Right lung (tissue), 10 donors: ENCODE measurements at places on chromosomes 12 and 14. TPM values are rescaled to one million over a fixed set of nuclear protein-coding genes. Genes with fewer than 3 reads are reported as not detected.

The KRT72 gene
- polyA plus RNA-seq = 0.38 TPM

- DNase-seq = no peak
Measured at GRCh38 chr12:15679151-15679550, 110.0 kb downstream of the EPS8 start.

- peak; percentile 60 for DNase-seq
Measured at GRCh38 chr14:104689109-104689880, at the start of gene INF2. INF2 (plus strand) TSS chr14:104689618; CDS start chr14:104701366, 11,748 bp downstream.

The VASH1 gene
- 54.5 TPM for polyA plus RNA-seq

DNA sequence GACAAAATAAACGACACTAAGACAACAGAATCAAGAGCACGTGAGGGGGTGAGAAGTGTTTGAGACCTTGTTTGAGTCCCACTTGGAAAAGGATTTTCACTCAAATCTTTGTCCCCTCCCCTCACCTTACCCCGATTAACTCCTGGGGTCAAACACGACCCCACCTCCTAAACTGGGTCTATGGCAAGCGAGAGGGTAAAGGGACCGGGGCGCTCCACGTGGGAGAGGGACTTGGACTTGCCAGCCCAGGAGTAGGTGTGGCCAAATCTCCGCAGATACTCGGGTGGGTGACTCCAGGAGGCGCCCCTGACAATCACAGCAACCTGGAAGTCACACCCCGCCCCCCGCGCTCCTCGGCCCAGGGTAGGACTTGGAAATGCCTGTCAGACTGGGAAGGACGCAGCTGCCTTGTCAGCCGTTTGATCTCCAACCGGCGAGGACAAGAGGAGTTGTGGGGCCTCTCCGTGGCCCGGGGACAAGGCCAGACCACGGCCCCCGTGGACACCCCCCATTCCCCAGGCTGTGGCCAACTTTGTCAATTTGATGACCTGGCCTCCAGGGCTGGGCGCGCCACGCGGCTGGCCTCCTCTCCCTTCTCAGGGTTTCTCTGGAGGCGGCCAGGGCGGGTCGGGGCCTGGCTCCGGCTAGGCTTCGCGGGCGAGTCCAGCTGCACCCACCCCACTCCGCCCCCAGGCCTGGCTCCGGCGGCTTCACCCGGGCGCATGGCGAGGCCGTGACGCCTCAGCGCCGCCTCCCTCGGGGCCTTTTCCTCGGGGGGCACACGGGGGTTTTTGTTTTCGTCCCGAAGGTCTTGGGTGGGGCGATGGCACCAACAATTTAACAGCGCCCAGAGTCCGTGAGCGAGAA, 1.1 kb upstream of the BCL11B start:
- no peak for DNase-seq

DNA sequence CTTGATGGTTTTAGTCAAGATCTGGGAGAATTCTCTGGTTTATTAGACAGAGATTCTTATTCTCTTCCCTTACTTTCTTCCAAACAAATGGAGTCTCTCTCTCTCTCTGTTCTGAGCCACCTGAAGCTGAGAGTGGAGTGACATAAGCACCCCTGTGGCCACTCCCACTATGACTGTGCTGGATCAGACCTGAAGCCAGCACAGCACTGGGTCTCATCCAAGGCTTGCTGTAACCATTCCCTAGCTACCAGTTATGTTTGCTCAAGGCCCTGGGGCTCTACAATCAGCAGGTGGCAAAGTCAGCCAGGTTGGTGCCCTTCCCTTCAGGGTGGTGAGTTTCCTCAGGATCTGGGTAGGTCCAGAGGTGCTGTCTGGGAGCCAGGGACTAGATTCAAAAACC, 568.5 kb downstream of the AACS start:
- DNase-seq = no peak

The CD27 gene
- 1.7 TPM for polyA plus RNA-seq

The TBX5 gene
- 50.6 TPM for polyA plus RNA-seq

GRCh38 chr14:46490238-46490685, 161.3 kb downstream of the RPL10L start:
- DNase-seq = peak; percentile 25

GRCh38 chr12:53427905-53428594, 4.4 kb downstream of the AMHR2 start:
- no peak for DNase-seq

DNA sequence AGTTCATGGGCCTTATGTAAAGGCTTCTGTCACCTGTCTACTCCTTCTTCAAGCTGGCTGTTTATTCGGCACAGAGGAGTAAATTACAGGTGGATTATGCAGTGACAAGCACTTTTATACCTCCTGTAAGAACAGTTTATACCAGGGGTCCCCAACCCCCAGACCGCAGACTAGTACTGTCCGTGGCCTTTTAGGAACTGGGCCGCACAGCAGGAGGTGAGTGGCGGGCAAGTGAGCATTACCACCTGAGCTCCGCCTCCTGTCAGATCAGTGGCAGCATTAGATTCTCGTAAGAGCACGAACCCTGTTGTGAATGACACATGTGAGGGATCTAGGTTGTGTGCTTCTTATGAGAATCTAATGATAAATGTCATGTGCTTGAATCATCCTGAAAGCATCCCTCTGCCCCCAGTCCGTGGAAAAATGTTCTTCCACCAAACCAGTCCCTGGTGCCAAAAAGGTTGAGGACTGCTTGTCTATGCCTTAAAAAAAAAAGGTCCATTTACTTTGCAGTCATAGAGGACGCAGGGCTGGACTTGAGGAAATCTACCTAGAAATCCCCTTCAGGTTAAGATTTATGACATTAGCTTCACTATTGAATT, 78.8 kb downstream of the ETV6 start:
- DNase-seq = no peak

- DNase-seq = no peak
Measured at GRCh38 chr12:6604259-6605029, 2.7 kb downstream of the CHD4 start.

The NEUROD4 gene
- not detected for polyA plus RNA-seq

DNA sequence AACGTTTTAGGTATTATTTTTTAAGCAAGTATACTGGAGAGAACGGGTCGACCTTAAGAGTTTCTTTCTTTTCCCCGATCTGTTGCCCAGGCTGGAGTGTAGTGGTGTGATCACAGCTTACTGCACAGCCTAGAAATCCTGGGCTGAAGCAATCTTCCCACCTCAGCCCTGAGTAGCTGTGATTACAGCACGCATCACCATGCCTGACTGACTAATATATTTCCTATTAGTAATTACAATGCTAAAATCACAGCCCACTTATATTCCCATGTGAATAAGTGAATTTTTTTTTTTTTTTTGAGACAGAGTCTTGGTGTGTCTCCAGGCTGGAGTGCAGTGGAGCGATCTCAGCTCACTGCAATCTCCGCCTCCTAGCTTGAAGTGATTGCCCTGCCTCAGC, 50.4 kb downstream of the DICER1 start:
- DNase-seq = no peak

DNA sequence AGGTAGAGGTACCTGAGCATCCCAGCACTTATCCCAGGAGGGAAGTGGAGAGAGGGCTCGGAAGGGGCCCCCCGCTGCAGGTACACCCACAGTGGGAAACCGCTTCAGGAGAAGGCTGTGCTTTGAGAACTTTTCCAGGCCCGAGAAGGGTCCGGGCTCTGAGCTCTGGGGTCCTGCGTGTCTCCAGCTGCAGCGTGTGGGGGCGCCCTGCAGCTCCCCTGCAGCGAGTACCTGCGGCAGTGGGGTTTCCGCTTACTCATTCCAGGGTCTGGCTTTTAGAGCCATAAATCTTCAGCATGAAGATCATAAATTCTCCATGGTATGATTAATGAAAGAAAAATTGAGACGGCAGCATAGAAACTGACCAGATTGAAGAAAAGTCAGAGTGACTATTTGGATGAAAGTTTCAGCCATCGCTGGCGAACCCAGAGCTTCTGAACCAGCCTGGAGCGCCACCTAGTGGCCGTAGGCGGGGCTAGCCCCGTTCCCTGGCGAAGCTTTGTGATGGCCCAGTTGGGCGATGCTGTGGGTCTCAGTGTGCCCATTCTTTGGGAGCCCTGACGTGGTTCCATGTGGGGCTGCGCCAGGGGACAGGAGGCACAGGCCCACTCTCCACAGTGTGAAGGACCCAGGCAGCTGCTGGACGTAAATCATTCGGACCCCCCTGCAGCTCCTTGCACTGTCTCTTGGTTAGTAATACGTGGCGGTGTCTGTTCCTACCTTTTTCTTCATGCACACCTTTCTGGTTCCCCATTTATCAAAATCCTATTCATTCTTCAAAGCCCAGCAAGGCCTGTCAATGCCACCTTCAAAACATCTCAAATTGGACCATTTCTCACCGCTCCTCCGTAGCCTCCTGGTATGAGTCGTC, 198.2 kb downstream of the TSPAN9 start:
- DNase-seq = peak; percentile 59

DNA sequence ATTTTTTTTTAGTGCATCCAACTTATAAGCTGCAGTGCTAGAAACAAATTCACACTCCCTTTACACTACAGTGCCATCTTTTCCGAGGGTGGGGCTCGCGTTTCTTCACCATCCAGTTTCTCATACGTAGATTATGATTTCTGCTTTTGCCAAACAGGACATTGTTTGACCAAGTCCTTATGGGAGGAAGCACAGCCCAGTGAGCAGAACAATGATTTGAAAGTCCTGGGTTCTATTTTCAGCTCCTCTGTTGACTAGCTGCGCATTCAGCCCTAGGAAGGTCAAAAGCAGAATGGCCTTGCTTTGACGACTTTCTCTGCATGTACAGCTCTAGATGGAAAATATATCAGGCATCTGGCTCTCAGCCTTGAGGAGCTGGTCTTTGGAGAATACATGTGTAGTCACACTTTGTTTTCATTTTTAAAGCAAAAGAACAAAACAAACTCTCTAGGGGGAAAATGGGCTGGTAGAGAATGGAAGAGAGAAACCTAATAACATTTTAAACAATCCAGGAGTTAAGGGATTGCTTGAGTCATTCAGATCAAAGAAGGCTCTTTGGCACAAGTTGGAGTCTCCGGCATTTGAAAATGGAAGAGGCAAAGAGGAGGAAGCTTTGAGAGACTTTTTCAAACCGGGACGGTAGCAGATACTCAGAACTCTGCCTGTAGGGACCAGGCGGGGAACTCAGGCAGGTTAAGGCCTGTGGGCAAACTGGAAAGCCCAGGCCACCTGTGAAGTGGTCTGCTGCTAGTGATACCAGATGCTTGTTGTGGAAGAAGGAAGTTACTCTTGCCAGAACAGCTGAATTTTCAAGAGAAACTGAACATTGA, 257.3 kb upstream of the PLEKHG7 start:
- no peak for DNase-seq

GRCh38 chr14:104435147-104436046, 144.2 kb upstream of the C14orf180 start:
- no peak for DNase-seq

DNA sequence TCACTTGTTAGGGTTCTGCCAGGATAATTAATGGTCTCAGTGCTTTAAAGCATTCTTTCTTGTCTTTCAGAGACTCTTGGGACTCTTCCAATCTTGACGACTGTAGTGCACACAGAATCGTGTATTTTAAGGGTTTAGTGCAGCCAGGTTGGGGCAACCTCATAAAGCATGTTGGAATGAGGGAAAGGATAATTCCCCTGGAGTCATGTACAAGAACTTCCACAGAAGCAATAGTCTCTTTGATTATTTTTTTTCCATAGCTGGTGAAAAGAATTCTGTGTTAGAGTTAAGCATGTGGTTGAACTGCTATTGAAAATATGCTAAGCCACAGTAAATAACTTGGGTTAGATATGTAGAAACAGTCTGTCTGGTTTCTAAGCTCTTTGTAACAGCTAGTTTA, 246.8 kb upstream of the DAAM1 start:
- DNase-seq = no peak

- no peak for DNase-seq
Measured at GRCh38 chr12:125129179-125129571, 63.9 kb downstream of the AACS start.

- DNase-seq = no peak
Measured at GRCh38 chr12:44750468-44750867, 125.6 kb downstream of the NELL2 start.

GRCh38 chr12:5484426-5484825, 52.5 kb downstream of the NTF3 start:
- no peak for DNase-seq

DNA sequence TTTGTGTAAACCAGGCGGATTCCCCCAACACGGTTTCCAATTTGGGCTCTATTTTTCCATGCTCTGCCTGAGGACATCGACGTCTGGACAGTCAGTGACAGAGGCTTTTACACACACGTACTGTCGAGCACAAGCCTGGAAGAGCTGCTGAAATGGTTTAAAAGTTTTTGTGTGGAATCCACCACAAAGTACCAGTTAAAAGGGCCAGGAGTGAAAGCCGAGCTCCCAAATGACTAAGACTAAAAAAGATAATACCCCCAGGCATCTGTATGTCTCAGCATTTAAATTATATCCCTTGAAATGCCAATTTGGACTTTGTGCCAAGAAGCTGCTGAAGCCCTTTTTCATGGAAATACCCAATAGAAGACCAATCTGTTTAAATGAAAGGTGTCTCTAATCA, 173.2 kb downstream of the EGLN3 start:
- no peak for DNase-seq

The NGB gene
- not detected for polyA plus RNA-seq

GRCh38 chr12:124463341-124463921, 104.0 kb downstream of the NCOR2 start:
- DNase-seq = no peak

GRCh38 chr14:72850360-72850759, 43.5 kb downstream of the DPF3 start:
- DNase-seq = no peak

DNA sequence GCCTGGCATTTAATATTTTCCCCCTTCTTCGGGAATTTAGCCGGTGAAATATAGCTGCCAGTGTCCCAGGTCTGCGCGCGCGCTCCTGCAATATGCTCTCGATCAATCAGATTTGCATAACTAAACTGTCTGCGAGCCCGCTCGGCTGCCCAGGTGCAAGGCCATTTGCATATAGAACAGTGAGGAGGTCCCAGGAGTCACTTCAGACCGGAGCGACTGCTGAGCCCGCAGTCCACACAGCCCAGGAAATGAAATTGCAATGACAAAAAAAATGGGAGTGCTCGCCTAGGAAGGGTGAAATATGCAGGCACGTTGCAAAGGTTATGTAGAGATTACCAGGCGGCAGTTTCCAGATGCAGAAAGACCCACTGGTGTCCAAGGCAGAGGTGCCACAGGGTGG, 228.5 kb downstream of the VRK1 start:
- no peak for DNase-seq

- DNase-seq = no peak
Measured at GRCh38 chr14:96538990-96539317, 36.8 kb downstream of the PAPOLA start.

DNA sequence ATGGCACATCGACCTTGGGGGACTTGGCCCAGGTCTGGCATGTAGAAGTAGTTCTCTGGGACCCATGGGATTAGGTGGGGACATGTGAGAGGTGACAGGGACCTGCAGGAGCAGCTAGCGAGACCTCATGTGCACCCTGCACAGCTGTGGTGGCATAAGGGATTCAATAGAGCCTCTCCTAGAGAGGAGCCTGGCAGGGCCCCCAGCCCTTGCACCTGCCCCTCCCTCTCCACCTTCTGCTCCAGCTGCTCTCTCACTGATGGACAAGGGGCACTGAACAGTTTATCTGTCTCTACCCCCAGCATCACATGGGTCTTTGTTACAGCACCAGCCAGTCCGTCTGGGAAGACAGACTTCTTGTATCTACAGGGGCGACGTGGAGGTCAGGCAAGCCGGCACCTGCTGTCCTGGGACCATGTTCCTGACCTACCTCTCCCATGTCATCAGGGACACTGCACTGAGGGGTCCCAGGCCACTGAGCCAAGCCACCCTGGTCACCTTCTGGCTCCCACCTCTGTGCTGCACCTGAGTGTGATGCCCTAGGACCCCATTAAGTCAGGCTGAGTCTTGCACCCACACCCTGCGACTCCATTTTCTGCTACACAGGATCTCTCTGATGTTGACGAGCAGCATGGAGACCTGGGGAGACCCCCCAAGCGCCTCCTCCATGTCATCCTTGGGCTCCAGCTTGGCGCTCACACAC, 32.6 kb downstream of the DDX11 start:
- no peak for DNase-seq
